T-cell (primary cell): ENCODE measurements at places on chromosomes 2 and 18.

- DNase-seq = no peak
Observed at GRCh38 chr18:9771977-9772660, 64.0 kb downstream of the RAB31 start.

DNA sequence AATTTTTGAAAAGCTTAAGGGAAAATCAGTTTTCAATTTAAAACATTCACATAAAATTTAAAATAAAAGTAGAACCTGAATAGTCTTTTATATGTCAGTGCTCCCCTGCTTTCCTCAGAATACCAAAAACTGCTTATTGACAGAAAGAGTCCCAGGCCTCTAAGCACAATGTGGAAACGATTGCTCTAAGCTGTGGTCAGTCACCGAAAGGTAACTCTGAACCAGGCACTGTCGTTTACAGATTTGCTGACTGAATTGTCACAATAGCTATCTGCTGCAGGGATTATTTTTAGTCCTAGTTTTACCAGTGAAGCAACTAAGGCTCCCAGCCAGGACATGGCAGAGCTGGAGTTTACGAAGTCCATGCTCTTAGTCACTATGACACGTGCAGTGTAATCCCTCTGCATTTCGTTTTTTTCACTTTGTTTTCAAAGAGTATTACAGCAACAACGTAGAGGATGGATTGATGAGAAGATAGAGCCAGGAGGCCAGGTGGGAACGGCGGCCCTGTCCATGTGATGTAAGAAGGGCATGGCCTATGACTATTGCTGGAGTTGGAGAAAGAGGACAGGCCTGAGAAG lies 28.1 kb upstream of the TMEM247 start:
- no peak for DNase-seq

DNA sequence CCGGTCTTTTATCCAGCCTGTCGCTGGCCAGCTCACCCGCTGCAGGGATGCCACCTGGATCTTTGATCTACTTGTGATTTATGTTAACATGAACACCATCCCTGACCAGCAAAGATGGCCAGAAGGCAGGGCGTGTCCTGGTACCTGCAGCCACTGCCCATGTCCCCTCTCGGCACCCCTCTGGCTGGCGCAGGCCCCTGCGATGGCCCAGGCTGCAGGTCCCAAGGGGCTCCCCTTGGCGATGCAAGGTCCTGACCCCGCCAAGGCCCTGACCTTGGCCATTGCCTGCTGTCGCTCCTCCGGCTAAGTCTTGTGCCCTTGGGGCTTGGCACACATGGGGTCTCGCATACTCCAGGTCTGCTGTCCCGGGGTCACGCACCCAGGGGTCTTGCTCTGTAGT lies 214.9 kb downstream of the TWIST2 start:
- DNase-seq = no peak

GRCh38 chr2:5546181-5546580 lies 146.0 kb upstream of the SOX11 start:
- no peak for DNase-seq
